Skeletal muscle cell (primary cell): ENCODE measurements at places on chromosomes 13 and 19.

- no peak for DNase-seq
Observed at GRCh38 chr19:2808129-2808941, 11.3 kb upstream of the ZNF554 start.

- no peak for DNase-seq
Observed at GRCh38 chr13:75480671-75481175, 1.2 kb downstream of the TBC1D4 start.

- DNase-seq = no peak
Observed at GRCh38 chr13:79937771-79938216, 403.1 kb downstream of the SPRY2 start.

GRCh38 chr13:80469853-80470381 is 129.0 kb upstream of the SPRY2 start:
- DNase-seq = peak; percentile 100

DNA sequence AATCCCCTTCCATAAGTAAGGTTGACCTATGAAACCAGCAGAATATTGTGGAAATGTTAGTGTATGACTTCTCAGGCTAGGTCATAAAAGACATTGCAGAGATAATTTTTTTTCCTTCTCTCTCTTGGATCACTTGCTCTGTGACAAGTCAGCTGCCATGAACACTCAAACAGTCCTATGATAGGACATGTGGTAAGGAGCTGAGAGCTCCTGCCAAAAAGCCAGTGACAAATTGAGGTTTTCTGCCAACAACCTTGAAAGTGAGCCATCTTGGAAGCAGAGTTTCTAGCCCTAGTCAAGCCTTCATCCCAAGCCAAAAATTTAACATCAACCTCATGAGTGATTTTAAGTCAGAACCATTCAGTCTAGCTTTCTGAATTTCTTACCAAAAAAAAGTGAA is 270.9 kb upstream of the NBEA start:
- DNase-seq = no peak

DNA sequence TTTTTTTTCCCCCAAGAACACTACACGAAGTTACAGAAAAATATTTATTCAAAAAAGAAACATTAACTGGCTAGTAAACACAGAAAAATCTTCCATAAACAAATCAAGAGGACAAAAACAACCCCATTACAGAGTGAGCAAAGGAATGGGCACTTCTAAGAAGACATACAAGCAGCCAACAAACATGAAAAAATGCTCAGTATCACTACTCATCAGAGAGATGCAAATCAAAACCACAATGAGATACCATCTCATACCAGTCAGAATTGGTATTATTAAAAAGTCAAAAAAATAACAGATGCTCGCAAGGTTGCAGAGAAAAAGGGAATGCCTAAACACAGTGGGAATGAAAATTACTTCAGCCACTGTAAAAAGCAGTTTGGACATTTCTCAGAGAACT is 131.7 kb downstream of the UGGT2 start:
- no peak for DNase-seq

DNA sequence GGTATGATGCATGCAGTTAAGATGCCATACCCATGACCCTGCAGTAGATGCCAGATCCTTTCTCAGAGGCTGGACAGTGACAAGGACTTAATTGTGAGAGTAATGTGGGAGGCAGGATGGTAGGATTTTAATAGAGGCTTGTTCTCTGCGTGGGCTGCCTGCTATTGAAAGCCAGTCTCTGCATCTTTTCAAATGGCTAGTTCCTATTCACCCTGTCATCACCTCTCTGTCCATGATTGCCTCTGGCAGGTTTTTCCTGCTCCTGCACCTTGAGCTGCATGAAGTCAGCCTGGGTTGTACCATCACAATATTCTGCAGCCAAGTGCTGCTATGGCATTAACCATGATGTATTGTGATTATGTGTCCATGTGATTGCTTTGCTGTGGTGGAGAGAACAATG is 440.5 kb downstream of the ITGBL1 start:
- DNase-seq = no peak

DNA sequence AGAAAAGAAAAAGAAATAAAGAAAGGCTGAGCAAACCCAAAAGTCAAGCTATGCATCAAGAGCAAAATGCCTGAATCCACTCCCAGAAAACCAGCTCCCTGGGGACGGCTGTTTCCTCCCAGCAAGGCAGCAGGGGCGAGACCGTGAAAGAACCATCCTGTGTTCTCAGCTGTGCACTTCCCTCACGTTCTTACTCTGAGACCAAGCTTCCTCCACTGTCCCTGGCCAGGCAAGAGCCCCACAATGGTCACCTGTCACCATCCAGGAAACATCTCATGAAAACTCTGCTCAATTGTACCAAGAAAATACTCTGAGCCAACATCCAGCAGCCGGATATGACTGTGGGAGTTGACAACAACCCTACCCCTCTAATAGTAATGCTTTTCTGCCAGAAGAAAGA is 22.9 kb downstream of the RAB20 start:
- DNase-seq = no peak

GRCh38 chr19:17338433-17339078 is 1.2 kb downstream of the GTPBP3 start:
- DNase-seq = no peak

DNA sequence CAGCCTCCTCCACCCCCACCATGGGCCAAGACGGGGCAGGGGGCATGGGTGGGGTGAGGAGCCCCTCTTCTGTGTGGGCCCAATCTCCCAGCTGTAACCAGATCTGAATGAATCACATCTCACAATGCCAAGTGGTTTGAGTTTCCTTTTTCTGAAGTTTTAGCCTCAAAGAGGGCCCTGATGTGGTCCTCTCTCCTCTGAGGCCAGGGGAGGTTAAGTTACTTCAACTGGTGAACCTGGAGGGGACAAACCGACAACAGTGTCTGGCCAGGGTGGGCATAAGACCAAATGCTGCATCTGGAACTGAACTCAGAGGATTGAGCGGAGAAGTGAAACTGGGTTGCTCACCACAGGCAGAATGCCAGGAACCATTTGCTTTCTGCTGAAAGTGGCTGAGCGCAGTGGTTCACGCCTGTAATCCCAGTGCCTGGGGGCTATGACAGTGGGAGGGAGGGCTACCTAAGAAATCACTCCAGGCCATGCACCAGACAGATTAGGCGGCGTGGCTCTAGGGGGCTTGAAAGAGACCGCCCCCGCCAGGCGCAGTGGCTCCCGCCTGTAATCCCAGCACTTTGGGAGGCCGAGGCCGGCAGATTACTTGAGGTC is 15.4 kb upstream of the IRGC start:
- DNase-seq = peak; percentile 46

DNA sequence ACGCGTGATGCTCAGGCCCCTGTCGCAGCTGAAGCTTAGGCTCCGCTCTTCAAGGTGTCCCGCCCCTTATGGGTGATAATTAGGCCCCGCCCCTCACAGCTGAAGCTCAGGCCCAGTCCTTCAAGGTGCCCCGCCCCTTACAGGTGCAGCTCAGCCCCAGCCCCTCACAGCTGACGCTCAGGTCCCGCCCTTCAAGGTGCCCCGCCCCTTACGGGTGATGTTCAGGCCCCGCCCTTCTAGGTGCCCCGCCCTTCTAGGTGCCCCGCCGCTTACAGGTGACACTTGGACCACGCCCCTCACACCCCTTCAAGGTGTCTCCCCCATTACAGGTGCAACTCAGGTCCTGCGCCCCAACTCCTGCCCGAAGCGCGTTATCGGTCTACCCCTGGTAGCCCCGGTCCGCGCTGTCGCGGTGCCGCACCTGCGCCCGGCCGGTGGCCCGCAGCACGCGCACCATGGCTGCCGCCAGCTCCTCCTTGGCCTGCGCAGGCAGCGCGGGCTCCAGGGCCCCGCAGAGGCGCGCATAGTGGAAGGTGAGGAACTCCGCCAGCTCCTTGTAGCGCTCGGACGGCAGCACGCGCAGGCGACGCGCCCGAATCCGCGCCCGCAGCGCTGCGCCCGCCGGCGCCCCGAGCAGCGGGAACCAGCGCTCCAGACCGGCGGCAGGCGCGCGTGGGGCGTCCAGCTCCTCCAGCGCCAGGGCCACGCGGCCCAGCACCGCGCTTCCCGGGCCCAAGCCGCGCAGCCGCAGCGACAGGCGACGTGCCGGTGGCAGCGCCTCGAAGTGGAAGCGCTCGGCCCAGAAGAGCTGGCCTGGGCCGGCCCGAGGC is 7.3 kb downstream of the RASAL3 start:
- no peak for DNase-seq

- no peak for DNase-seq
Observed at GRCh38 chr19:49512970-49513745, 697 bp downstream of the FCGRT start.

DNA sequence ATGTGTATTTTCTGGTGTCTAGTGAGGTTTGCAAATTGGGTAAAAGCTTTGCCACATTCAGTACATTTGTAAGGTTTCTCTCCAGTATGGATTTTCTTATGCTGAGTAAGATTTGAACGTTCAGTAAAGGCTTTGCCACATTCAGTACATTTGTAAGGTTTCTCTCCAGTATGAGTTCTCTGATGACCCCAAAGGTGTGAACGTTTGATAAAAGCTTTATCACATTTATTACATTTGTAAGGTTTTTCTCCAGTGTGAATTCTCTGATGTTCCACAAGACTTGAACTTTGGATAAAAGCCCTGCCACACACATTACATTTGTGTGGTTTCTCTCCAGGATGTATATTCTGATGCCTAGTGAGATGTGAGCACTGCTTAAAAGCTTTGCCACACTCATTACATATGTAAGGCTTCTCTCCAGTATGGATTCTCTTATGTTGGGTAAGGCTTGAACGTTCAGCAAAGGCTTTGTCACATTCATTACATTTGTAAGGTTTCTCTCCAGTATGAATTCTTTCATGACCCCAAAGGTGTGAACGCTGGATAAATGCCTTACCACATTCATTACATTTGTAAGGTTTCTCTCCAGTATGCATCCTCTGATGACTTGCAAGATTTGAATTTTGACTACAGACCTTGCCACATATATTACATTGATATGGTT is 17.4 kb downstream of the ZNF677 start:
- DNase-seq = no peak

GRCh38 chr13:84433024-84433423 is 550.8 kb upstream of the SLITRK1 start:
- peak; percentile 72 for DNase-seq

- no peak for DNase-seq
Observed at GRCh38 chr13:40124633-40125015, 469.2 kb downstream of the COG6 start.

GRCh38 chr19:41367848-41368301 is 3.9 kb upstream of the B9D2 start:
- no peak for DNase-seq
